CD4-positive, alpha-beta T cell treated with Interferon gamma for 1 hour (primary cell): ENCODE measurements at places on chromosomes 6 and 20.
A peak's percentile ranks its signal among the peaks of the same experiment; 100 is the strongest.

DNA sequence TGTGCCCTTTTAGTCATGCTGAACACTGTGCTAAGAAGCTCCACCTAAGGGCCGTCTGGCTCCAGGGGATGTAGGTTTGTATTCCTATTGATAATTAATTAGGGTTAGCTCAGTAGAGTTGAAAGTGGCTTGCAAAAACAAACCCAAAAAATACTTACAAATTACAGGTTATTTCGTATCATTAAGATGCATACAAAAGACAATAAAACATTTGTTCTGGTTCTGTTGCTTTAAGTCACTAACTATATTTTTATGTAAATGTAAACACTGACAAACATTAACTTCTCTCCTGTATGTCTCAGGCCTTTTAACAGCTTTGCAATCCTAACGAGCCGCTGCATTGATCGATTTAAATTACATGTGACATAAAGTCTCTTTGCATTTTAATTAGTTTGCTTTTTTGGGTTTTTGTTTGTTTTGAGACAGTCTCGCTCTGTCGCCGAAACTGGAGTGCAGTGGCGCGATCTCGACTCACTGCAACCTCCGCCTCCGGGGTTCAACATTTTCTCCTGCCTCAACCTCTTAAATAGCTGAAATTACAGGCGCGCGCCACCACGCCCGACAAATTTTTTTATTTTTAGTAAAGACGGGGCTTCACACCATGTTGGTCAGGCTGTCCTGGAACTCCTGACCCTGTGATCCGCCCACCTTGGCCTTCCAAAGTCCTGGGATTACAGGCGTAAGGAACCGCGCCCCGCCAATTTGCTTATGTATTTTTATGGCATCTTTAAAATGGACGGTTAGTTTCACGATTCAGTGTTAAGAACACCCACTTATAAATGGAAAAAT is 110.9 kb downstream of the HFE start:
- DNase-seq, result peak; percentile 14

GRCh38 chr6:137351890-137352289 is 132.7 kb upstream of the IFNGR1 start:
- DNase-seq, result peak; percentile 68

- DNase-seq, result no peak
These were observed 3.8 kb downstream of the NSFL1C start for GRCh38 chr20:1462834-1463233.

- DNase-seq, result no peak
These were observed 43.8 kb upstream of the EIF2S2 start for GRCh38 chr20:34155836-34156235.

DNA sequence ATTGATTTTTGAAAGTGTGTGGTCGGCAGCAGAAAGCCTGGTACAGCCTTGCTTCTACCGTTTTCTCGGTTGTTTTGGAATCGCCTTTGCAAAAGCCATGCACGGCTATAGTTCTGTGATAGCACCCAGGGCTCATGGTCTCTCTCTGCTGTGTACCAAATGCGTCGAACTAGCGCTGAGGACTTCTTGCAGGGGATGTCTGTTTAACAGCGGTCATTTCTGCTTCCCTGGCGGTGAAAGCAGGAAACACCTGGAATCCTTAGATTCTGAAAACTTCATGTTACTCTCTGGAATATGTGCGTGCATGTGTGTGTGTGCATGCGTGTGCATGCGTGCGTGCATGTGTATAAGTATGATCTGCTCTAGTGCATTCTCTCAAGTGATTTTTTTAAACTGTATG is 26.1 kb upstream of the GCNT2 start:
- no peak for DNase-seq

GRCh38 chr6:26230351-26230750 is 134.6 kb upstream of the BTN3A2 start:
- DNase-seq, result no peak

DNA sequence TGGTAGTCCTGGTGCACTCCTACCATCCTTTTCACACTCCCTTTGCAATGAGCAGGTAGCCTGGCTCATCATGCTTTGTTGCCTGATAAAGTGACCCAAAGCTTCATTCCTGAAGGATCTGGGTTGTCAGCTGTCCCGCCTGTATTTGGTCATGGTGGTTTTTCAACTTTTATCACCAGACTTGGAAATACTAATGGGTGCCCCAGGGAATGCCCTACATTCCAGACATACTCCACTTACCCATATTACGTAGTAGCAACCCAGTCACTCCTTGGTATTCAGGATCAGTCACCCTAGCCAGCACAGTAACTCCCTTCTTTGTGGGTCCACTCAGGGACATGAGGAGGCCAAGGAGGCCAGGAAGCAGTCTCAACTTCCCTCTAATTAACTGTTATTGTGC is 199.2 kb downstream of the MAFB start:
- no peak for DNase-seq

GRCh38 chr6:148441454-148441911 is 98.8 kb downstream of the SASH1 start:
- DNase-seq, result no peak
